ENCODE measurements at places on chromosomes 2 and 18.

DNA sequence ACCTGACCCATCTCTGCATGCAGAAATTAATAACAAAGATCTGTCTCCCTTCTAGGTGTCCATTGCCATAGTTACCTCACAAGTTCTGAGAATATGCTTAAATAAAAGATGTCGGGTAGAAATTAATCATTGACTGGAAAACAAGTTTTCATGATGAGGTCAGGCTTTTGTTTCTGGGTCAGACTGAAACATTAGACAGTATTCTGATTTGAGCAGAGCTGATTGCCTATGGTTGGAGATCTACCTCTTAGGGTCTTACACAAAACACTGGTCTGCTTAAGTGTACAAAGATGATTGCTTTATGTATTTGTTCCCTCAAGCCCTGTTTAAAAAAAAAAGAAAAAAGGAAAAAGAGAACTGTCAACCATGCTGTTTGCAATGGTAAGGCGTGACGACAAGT lies 956.4 kb downstream of the CPS1 start:
- no peak for DNase-seq

DNA sequence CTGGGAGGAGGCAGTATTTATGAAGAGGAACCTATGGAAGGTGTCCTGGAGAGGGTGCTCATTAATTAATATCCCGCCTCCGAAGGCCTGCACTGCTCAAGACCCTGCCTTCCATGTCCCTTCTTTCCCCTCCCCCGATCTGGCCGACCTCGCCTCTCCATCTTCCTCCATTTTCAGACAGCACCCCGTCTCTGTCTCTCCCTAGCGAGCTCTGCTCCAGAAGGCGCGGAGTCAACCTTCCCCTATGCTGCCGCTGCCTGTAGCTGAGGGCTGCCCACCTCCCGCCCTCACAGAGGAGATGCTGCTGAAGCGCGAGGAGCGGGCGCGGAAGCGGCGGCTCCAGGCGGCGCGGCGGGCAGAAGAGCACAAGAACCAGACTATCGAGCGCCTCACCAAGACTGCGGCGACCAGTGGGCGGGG lies 1.1 kb upstream of the WBP1 start:
- no peak for DNase-seq

- DNase-seq, result no peak
Measured at GRCh38 chr2:56108806-56109205, 75.0 kb upstream of the CCDC85A start.

GRCh38 chr2:43303889-43304288 lies 77.5 kb upstream of the ZFP36L2 start:
- no peak for DNase-seq

GRCh38 chr18:30828700-30829099 lies 213.8 kb downstream of the DSC3 start:
- DNase-seq, result no peak

- no peak for DNase-seq
Measured at GRCh38 chr18:35688757-35689156, 107.2 kb downstream of the GALNT1 start.

- no peak for DNase-seq
Measured at GRCh38 chr2:157732596-157732995, 103.9 kb upstream of the ACVR1C start.

- DNase-seq, result no peak
Measured at GRCh38 chr2:99677814-99678213, 188.0 kb upstream of the REV1 start.

- no peak for DNase-seq
Measured at GRCh38 chr2:26076001-26076587, 42.2 kb downstream of the RAB10 start.

GRCh38 chr2:196291426-196291825 lies 120.0 kb upstream of the STK17B start:
- DNase-seq, result no peak

DNA sequence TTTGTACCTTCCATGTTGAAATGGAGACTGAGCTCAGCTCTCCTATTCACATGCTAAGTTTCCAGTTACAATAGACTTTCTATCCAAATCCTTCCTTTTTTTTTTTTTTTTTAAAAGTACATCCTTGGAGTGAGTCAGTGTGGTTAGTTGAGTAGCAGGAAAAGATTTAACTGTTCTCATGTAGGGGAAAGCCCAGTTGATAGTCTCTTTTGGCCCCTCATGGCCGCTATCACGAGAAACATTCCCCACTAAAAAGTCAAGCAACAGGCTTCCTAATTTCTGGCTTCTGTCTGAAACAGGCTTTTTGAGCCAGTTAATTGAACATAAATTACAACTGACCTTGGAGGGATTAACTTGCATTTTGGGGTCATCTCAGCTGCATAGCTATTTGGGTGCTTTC lies 161.3 kb downstream of the MEIS1 start:
- DNase-seq, result no peak

DNA sequence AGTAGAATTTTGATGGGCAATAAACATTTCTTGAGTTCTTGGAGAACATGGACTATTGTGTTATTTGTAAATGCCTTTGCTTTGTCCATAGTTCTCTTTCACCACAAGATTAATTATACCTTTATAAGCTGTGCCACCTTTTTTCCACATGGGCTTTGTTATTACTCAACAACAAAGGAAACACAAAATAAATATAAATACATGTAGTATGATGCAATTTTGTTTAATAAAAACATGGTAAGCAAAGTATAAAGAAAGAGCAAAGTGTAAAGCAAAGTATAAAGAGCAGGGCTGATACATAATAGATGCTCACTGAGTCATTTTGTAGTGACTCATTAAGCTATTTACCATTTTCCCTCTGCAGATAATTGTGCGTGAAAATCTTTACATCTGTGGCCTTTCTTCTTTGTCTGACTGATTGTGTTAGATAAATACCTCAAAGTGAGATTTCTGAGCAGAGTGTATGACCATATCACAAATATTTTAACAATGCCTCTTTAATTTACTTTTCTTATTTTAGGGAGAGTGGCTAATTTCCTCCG lies 80.9 kb downstream of the CERS6 start:
- no peak for DNase-seq

DNA sequence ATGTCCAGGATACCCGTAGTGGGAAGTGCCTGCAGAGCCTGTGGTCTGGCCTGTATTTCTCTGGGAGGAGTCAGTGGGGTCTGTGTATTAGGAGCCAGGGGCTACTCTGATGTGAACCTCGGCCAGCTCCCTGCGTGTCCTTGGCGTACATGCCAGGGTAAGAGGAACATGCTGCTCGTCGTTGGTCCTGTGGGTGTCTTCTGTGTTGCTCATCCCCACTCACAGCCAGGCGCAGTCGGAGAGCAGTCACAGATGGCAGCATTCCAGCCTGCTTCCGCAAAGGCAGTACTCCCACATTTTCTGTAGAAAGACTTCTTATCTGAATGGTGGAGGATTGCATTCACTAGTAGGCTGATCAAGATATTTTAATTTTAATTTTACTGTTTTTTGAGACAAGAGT lies 84.9 kb downstream of the DGKD start:
- DNase-seq, result no peak

DNA sequence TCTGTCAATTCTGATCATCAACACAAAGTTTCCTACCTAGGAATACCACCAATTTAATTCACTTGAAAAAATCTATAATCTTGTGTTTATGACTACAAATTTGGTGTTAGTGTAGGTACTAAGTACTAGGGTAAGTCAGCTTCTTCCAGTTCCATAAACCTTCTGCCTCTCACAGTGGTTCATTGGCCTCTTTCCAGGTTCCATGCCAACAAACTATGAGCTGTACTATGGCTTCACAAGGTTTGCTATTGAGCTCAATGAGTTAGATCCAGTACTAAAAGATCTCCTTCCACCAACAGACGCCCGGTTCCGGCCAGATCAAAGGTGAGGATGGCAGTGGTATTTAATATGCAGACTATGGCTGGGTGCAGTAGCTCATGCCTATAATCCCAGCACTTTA lies 58.8 kb downstream of the PRKRA start:
- no peak for DNase-seq

DNA sequence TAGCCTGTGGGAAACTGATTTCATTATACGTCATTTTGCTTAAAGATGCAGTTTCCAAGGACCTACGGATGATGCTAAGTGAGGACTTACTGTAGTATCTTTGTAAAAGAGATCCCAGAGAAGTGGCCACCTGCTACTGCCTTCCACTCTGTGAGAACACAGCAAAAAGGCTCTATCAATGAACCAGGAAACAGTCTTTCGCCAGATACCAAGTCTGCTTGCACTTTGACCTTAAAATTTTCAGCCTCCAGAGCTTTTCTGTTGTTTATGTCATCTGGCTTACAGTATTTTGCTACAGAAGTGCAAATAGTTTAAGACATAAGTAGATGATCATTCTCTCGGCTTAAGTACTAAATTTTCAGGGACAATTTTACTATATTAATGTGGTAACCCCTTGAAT lies 847.9 kb upstream of the CHAC2 start:
- DNase-seq, result no peak

GRCh38 chr18:46693996-46694395 lies 37.0 kb upstream of the LOXHD1 start:
- DNase-seq, result no peak

DNA sequence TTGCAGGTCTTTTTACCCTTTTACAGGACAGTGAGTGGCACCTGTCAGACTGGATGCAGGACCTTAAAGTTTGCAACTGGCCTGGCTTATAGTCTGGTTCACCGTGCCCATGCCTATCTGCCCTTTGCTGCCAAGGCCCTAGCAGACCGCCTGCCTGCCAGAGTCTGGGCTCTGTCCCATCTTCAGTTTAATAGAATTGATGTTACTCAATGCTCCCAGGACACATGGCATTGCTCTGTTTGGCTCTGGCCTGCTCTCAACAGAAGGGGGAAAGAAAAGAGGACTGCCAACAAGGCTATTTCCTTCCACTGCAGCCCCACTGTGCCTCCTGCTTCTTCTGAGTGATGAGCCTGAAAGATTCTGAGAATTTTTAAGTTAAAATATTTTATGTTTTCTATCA lies 25.6 kb upstream of the TMEM178A start:
- DNase-seq, result no peak

DNA sequence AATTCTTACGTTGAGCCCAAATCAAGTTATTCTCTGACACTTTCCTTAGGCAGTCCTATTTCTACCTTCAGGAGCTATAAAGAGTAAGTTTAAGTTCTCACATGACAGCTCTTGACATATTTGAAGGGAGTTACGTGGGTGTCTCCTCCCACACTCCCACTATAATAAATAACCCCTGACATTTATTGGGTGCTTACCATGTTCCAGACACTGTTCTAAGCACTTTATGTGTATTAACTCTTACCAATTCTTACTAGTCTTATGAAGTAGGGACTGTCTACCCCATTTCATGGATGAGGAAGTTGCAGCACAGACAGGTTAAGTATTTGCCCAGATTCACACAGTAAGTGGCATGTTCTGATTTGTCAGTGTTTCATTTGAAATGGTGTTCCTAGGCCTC lies 17.9 kb downstream of the PLCL1 start:
- DNase-seq, result no peak

DNA sequence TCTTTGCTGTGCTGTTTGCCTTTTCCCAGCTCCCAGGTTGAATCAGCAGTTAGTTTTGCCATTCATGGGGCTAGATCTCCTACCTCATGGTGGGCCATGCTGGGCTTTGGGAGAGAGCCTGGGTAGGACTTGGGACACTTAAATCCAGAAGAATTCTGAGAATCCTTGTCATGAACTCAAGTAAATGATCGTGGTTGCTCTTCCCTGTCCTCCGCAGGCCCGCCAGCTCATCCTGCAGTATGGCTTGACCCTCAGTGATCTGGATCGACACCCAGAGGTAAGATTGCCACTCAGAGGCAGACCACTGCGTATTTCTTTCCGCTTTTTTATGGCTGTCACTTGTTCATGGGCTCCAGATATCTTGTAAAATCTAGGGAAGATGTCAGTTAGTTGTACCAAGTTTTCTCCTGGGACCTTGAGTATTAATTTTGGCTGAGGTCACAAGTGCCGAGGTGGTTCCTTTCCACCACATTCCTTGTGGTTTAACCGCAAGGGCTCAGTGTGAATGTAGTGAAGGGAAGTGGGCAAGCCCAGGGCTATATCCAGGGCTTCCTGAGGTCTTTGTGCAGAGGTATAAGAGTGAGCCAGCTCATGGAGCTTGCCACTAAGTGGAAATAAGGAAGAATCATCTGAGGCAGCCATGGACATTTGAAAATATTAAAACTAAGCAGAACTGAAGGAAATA lies 37.7 kb downstream of the RPIA start:
- DNase-seq, result no peak

DNA sequence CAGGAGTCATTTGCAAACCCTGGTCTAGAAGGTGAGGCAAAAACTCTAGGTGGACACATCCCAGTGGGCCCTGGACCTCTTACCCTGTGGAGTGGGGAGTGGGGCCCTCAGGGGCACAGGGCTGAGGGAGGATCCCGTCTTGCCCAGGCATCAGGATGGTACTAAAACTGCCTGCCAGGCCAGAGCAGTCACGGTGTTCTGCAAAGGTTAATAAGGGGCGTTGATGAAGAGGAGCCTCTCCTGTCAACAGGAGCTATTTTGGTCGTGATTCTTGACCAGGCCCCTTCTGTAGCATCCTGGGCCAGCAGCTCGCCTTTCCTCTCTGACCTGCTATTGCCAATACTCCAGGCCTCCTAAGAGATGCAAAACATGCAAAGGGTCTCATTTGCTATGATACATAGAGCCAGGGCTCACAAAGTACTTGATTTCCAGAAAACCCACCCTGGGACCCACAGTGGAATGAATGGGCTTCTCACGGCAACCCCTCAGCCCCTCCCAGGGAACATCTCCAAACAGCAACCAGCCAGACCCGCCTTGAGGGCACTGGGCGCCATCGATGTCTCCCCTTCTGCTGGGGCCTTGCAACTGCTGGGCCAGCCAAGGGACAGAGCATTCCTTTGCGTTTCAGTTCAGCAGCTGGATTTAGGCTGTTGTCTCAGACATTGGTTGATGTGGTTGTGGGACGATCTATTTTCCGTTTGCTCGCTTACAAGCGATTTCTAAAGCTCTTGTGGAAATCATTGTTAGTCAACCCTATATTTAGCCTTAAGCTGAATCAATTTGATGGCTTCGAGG lies 111.1 kb downstream of the PDCL3 start:
- DNase-seq, result no peak

DNA sequence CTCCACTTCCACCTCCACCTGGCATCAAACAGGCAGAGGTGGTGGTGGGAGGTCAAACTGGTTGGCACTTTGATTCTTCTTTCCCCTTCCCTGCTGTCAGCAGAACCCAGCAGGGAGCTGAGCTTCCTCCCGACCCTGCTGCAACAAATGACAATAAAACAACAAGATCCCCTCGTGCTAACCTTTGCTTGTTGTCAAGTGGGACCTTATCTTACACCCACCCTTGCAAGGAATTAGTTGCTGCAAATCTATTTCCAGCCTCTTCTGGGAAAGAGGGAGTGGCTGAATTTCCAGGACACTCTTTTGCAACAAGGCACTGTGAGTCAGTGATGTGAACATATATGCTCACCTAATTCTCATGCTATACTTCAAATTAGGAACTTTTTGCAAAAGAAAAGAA lies 655.1 kb downstream of the DSC3 start:
- no peak for DNase-seq

DNA sequence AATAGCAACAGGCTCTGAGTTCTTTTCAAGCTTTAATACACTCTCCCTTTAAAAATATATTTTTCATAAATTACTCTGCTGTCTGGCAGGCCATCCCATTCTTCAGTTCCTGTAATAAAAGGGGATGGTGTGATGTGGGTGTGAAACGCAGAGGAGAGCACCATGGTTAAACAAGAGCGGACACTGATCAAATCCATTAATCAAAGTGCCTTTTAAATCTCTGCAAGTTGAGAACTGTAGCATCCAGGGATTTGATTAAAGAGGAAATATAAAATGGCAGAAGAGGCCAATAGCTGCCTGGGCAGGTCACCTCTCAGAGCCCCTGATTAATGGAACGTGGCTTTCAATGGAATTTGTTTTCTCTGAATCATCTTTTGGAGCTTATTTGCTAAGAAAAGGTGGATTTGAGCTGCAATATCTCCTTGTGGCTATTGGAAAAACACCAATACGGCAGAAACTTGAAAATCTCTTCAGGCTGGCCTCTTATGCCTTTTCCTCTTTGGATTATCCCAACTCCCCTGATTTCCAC lies 96.9 kb downstream of the ACTR3 start:
- no peak for DNase-seq

Measured in stimulated activated CD8-positive, alpha-beta memory T cell treated with anti-CD3 and anti-CD28 coated beads, Interleukin-2, amount 100 ng/mL, for 1 hour (primary cell).